Activated CD4-positive, alpha-beta T cell treated with anti-CD3 and anti-CD28 coated beads, Interleukin-2, amount 50 U/mL, for 4 hours (primary cell): ENCODE measurements at places on chromosomes 1 and 21.

- no peak for DNase-seq
Measured at GRCh38 chr1:115877511-115877910, 36.6 kb upstream of the NHLH2 start.

GRCh38 chr1:95058974-95059373 lies 13.8 kb downstream of the ALG14 start:
- no peak for DNase-seq

GRCh38 chr1:6148497-6149241 lies 31.5 kb downstream of the CHD5 start:
- DNase-seq, result peak; percentile 59

DNA sequence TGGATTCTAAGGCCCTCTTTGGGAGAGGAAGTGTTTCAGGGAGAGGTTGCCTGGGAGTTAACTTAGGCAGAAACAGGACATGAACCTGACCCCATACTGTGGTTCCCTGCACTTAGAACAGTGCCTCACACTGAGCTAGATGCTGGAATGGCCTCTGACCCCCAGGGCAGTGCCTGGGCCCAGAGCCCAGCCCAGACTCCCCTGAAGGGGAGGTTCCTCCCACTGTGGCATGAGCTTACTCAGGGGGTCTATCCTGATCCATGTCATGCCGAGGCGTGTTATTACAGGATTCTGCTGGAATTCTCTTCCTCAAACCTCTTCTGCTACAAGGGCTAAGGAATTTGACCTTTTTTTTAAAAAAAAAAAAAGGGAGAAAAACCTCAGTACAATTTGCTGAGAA lies 72.2 kb downstream of the MRPL37 start:
- DNase-seq, result no peak

DNA sequence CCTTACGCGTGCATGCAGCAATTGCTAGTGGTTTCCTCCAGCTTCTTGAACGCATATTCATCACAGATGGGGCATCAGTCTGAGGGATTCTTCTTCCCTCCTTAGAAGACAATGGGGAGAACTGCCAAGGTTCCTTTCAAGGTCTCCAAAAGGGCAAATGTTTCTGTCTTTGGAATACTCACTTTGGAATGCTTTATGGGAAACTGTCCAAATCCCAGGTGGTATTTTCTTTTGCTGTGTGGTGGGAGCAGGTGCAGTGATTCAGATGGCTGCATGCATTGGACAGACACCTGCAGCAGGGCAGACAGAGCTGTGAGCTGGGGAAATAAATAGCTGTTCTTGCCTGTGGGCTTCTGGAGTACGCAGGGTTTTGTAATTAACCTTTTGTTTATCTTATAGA lies 40.5 kb downstream of the URB2 start:
- DNase-seq, result no peak

- no peak for DNase-seq
Measured at GRCh38 chr1:247054992-247055415, 23.6 kb downstream of the ZNF670 start.

DNA sequence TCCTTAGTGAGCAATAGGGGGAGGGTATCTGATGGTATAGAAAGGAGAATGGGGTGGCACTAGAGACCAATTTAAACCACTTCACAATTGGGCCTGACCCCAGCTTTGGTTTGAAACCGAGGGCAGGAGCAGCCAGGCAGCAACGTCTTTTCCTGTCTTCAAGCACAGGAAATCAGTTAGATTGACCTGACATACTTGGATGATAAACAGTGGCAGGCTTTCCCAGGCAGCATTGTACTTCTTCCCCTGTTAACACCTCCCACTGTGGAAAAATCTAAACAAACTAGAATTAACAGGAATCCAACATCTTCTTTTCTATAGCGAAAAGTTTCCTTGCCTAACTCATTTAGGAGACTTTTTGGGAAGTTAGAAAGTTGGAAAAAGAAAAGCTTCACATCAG lies 40.6 kb downstream of the SELL start:
- no peak for DNase-seq

- DNase-seq, result no peak
Measured at GRCh38 chr1:70072231-70072751, 133.1 kb downstream of the LRRC40 start.

DNA sequence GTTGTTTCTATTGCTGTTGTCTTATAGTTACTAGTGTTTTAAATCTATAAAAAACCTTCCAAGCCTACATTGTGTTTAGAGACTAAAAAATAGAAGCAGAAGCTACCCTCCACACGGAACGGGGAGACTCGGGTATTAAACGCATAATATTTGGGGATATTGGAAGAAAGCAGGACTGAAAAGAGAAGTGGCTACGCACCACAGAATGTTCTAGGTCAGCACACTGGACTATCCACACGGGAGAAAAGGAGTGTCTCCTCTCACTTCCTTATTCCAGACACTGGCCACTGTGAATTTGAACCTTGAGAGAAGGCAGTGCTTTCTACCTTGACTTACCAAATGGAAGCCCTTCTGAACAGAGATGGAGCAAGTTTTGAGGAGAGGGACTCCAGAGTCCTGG lies 1.0 kb upstream of the OR10J4 start:
- DNase-seq, result no peak

DNA sequence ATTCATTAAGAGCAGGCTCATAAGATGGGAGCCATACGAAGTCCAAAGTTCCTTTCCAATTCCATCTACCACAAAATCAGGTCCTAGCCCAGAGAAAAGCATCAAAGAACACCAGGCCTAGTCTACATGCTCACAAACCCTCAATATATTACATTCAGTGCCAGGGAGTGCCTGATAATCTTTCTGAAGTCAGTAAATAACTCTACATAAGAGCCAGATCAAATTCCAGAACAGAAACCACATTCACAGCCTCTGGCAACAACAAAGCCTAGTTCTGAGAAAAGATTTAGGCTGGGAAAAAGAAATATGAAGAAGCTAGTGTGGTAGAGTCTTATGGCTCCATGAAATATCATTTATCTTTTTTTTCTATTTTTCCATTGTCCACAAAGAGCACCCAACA lies 40.5 kb upstream of the RBBP5 start:
- DNase-seq, result no peak

- DNase-seq, result no peak
Measured at GRCh38 chr1:35570589-35571137, 2.5 kb upstream of the TFAP2E start.

GRCh38 chr1:42260376-42261070 lies 74.5 kb downstream of the FOXJ3 start:
- DNase-seq, result no peak

GRCh38 chr1:172720339-172720738 lies 61.4 kb downstream of the FASLG start:
- DNase-seq, result no peak

GRCh38 chr1:62991152-62991551 lies 207.2 kb downstream of the ATG4C start:
- DNase-seq, result no peak

GRCh38 chr1:10407201-10407600 lies 8.3 kb downstream of the PGD start:
- no peak for DNase-seq

DNA sequence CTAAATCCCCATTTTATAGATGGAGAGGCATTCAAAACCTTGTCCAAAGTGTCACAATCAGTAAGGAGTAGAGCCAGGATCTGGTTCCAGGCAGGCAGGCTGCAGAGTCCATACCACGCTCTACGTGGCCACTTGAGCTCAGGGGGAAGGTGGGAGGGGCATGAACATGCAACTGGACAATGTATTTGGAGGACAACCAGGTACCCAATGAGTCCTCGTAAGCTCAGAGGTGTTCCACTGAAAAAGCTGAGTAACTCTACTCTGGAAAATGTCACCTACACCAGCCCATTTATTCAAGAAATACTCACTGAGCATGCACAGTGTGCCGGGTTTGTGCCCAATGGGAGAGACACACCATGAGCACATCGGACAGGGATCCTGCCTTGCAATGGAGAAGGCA lies 11.2 kb upstream of the GUCA2B start:
- DNase-seq, result no peak

GRCh38 chr1:179785728-179786127 lies 42.6 kb downstream of the FAM163A start:
- no peak for DNase-seq

DNA sequence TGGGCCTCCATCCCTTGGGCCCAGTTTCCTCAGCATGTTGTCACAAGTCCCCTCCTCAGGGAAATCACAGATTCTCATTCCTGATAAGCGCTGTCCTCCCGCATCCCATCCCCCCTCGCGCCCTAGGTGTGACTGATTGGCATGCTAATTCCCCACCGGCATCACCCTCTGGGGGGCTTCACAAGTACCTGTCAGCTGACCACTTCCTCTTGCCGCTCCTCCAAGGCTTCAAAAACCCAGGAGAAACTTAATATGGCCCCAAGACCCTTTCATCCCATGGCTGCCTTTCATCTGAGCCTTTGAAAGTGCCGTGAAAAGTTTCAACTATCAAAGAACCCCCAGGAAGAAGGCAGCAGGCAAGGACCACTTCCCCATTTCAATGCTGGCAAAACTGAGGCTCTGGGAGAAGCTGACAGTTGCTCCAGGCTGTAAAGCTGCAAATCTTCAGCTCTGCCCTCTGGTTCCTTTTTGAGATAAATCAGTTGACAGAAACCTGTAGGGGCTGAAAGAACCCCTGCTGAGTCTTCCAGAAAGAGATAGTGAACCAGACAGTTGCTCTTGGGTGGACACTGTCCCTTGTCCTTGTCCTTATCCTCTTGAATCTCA lies 12.8 kb upstream of the MIXL1 start:
- no peak for DNase-seq

- DNase-seq, result no peak
Measured at GRCh38 chr1:176885341-176885740, 279.2 kb downstream of the ASTN1 start.

DNA sequence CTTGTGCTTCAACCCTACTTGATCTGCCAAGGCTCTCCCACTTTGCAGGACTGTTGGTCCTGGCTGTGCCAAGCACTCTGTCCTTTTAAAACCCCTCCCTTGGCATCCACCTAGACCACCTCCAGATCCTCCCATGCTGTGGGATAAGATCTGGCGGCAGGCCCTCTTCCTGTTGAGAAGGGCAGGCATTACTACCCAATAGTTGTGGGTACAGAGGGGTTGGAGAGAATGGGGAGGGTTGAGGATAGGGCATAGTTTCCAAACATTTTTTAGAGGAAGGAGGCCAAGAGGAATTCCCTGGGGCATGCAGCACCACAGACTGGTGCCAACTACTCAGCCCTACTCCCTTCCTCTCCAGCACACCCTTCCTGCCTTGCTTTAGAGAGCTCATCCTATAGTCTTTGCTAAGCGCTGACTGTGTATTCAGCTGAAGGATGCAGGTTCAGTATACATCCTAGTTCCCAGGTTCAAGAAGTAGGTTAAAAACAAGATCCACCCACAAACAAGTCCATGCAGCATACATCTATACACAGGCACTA lies 70.7 kb downstream of the TRABD2B start:
- no peak for DNase-seq

DNA sequence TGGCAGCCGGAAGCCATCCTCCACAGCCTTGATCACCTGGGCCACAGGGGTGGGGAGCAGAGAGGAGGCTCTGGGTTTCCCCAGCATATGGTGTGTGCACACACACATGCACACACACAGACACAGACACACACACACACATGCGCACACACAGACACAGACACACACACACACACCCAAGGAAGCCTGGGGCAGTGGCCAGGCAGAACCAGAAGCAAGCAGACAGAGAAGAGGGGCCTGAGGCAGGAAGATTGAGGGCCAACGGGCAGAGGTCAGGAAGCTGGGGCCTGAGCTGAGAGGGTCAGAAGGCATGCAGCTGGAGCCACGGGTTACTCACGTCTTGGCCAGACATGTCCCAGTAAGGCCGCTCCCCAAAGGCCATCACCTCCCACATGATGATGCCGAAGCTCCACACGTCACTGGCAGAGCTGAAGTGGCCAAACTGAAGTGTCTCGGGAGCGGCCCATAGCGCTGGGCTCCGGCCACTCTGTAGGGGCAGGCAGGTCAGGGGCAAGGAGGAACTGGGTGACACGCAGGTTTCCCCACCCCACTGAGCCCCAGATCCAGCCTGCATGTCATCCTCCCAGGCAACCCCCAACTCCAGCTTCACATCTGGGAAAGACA lies 27.4 kb downstream of the CDCA8 start:
- no peak for DNase-seq

GRCh38 chr1:248631354-248632008 lies 3.4 kb downstream of the OR2T11 start:
- DNase-seq, result no peak

- no peak for DNase-seq
Measured at GRCh38 chr21:43190951-43191350, 22.1 kb downstream of the CRYAA start.

GRCh38 chr1:180854456-180854855 lies 58.2 kb upstream of the KIAA1614 start:
- DNase-seq, result no peak

GRCh38 chr21:35905096-35905962 lies 155.0 kb downstream of the SETD4 start:
- DNase-seq, result no peak

DNA sequence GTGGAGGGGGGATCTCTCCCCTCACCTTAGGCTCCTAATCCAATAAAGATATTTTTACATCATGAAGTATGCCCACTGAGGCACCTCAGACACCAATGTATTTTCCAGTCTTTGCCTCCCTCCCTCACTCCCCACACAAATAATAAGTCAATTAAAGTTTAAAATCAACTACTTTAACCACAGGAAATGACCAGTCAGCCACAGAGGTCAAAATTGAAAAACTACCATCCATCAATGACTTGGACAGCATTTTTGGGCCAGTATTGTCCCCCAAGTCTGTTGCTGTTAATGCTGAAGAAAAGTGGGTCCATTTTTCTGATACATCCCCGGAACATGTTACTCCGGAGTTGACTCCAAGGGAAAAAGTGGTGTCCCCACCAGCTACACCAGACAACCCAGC lies 70.6 kb upstream of the DYNLT5 start:
- DNase-seq, result no peak

DNA sequence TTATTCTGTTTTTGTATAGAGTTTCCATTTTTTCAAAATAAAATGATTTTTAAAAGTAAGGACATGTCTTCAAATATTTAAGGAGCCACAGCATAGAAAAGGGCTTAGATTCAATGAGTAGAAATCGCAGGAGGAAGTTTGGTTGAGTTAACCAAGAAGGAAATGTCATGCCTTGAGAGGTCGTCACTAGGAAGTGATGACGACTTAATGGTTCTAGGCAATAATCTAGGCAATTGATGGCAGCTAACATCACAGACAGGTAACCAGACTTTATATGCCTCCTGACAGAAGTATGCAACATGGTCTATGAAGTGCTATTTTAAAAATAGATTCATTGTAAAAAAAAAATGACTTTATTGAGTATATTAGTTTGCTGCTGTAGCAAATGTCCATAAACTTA lies 32.1 kb upstream of the TP53BP2 start:
- DNase-seq, result no peak

GRCh38 chr1:9093091-9093490 lies 23.7 kb upstream of the SLC2A5 start:
- DNase-seq, result no peak

DNA sequence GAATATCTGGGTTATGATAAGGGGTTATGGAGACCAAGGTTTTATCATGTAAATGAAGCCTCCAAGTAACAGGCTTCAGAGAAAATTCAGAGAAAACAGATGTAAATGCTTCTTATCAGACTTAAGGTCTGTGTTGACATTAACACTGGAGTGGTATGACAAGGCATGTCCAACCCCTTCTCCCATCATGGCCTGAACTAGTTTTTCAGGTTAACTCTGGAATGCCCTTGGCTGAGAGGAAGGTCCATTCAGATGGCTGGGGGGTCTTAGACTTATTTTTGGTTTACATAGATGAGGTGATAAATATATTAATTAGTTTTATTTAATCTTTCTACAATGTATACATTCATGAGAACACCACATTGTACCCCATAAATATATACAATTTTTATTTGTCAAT lies 399.6 kb downstream of the TBX15 start:
- no peak for DNase-seq

GRCh38 chr1:180939711-180940103 lies 27.0 kb downstream of the KIAA1614 start:
- no peak for DNase-seq
